ENCODE measurements at places on chromosomes 7 and 10. TPM values are rescaled to one million over a fixed set of nuclear protein-coding genes. Genes with fewer than 3 reads are reported as not detected.

H2BK1 gene
- total RNA-seq = not detected

C10orf53 gene
- not detected for total RNA-seq

BAMBI gene
- 1.8 TPM for total RNA-seq

PDGFA gene
- total RNA-seq = 9.4 TPM

RPEL1 gene
- not detected for total RNA-seq

BBIP1 gene
- 36.9 TPM for total RNA-seq

PTPRZ1 gene
- total RNA-seq = not detected

TFPI2 gene
- not detected for total RNA-seq

HBP1 gene
- total RNA-seq = 11.2 TPM

KIAA1217 gene
- total RNA-seq = 0.10 TPM

OR2A1 gene
- total RNA-seq = not detected
